ENCODE measurements at places on chromosomes 2 and 18. TPM values are rescaled to one million over a fixed set of nuclear protein-coding genes. Genes with fewer than 3 reads are reported as not detected.

- DNase-seq: no peak
Measured at GRCh38 chr18:78362198-78362597, 617.4 kb upstream of the SALL3 start.

DNA sequence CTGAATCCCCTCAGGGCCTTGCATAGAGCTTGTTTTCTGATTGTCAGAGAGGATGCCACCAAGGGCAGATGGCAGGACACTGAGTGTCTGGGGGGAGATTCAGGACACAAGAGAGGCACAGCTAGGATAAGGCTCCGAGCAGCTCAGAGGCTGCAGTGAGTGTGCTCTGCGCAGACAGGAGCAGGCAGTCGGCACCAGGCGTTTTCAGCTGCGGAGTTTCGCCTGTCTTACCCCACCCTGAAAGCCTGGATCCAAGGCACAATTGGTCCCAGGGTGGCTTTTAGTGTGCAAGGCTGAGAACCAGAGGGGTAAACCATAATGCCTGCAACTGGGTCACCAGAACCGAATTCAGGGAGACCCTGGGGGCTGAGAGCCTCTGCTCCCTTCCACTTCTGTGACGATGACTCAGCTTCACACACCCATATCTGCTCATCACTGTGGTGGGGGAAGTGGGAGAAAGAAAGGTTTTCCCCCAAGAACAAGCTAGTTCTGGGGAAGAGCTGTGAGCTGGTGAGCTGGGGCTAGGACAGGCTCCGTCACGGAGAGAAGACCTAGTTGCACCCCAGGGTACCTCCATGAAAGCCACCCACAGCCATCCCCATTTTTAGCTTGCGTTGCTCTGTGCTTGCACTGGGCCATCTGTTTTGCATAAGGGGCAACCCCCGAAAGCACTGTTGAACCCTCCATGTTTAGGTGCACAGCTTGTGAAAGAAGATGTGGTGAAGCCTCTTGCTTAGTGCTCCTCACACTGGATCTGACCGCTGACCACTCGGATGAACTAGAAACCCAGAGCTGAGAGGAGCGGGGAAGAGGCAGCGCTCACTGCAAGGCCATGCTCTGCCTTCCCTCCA, 173.7 kb downstream of the CELF4 start:
- no peak for DNase-seq

INHBB gene
- polyA plus RNA-seq: 0.11 TPM

DNA sequence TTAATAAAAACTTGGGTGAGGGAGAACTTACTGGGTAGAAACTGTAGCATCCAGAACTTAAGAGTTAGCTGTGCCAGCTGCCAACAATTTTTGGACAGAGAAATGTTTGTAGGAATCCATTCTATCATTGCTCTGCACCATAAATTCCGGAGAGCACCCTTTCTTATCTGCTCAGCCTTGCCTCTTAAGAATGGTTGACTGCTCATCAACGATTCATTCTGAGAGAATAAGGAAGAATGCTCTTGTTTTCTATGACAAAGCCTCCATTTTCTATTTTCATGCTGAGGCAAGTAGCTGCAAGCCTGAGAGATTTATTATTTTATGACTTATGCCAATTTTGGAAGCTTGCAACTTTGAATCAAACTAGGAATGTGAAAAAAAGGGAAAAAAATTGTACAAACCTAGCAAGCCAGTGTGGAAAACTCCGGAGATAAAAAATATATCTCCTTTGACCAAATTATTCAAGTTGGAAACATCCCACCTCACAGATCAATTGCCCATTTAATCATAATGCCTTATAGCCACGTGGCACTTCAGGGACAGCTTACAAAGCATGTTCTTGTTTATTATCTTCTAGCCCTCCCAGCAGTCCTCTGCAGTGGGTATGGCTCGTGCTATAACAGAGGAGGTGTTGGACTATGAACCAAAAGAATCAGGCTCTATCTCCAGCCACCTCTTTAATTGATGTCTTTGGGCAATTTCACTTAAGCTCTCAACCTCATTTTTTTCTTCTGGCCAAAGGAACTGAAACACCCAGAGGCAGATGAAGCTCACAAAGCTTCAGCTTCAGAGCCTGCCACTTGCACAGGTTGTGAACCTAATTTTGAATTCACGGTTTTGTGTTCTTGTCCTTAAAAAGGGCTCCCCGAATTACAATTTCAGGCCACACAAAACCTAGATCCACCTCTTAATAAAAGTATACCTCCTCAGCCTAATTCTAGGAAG, 40.9 kb upstream of the ATL2 start:
- DNase-seq: no peak

SERPINB12 gene
- polyA plus RNA-seq: not detected

MYOM1 gene
- 5.5 TPM for polyA plus RNA-seq

DNA sequence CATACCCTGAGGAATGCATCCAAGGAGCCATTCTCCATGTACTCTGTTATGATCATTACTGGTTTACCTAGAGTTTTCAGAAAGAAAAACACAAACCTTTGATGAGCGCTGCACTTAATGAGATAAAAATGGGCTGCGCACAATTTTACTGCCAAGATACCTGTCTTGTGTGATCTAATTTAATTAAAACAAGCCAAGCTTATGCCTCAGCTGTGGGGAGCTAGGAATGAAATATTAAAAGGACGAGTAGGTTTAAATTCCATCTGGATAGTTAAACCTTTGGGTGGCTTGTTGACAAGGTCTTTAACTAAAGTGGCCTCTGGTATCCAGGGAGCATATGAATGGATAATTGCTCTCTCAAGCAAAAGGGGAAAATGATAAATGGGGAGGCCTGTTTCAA, 135.0 kb downstream of the EPHA4 start:
- DNase-seq: no peak

SERPINB10 gene
- 0.19 TPM for polyA plus RNA-seq

GRCh38 chr2:2914252-2914651, 463.4 kb downstream of the EIPR1 start:
- DNase-seq: no peak

DNA sequence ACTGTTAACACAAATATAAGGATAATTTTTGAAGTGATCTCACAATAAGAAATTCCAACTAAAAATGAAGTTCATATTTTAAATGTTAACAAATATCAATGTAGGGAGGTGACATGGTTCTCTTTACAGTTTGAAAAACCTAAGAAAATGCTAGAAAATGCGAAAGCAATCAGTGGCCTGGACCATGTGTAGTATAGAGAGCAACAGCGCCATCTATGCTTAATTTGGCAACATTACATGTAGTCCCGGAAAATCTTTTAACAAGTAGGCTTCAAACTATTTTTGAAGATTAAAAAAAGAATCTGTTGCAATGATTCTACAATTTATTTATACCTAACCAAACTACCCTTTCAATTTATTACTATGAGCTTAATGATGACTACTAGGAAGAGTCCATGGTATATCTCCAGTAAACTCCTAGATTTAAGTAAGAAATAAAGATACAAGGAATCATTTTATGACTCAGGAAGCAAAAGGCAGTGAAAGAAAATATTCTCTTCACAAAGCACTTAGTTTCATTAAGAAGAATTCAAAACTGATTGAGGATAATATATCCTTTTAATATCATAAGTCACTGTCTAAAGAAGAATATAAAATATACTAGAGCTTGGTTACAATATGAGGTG, 33.3 kb downstream of the NDUFA10 start:
- peak; percentile 32 for DNase-seq

DNA sequence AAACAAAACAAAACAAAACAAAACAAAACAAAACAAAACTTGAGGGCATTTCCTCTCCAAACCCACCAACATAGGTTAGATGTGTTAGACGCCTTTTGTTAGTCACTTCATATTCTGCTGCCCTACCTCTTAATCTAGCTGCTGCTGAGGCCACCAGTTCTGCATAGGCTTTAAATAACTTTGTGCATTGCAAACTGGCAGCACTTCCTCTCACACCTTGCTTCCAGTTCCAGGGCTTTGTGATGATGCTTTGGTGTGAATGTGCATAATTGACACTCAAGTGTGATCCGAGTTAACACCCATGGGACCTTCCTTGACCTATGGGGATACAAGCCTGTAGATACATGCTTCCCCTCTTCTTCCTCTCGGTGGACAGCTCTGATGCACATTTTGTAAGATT, 2.3 kb upstream of the SERPINB11 start:
- DNase-seq: no peak

PIKFYVE gene
- 31.8 TPM for polyA plus RNA-seq

DNA sequence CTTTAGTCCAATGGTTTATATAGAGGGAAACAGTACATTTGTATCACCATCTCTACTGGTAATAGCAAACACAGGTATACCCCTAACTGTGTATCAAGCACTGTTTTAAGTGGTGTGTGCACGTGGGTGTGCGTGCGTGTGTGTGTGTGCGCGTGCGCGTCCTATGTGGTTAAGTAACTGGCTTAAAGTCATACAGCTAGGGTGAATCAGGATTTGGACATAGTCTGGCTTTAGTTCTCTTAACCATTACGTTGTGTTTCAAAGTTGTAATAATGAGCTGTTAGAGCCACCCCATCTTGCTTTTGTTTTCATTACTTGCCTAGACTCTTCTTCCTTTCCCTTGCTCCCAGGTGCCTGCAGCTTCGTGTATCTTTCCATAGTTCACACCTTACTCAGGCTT, 2.1 kb downstream of the HADHB start:
- no peak for DNase-seq

- no peak for DNase-seq
Measured at GRCh38 chr2:60961457-60961856, 56.1 kb upstream of the PEX13 start.

GRCh38 chr2:207765547-207765946, 4.2 kb downstream of the FZD5 start:
- DNase-seq: no peak

HYCC2 gene
- 19.8 TPM for polyA plus RNA-seq

SCLY gene
- 32.9 TPM for polyA plus RNA-seq

GRCh38 chr2:46200100-46200690, 97.0 kb upstream of the EPAS1 start:
- DNase-seq: no peak

SERPINB13 gene
- polyA plus RNA-seq: not detected

SKOR2 gene
- polyA plus RNA-seq: not detected

DNA sequence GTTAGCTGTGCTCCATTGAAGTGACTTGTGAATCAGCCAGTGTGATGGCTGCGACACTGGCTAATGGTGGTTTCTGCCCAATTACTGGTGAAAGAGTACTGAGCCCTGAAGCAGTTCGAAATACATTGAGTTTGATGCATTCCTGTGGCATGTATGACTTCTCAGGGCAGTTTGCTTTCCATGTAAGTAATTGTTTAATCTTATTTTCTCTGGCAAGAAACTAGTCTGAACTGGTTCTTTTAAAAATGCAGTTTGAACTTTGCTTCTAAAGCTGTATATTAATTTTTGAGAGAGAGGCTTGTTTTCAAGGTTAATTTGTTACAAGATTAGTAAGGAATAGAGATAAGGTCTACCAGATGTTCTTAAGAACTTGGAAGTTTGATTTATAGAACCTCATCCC, 46.7 kb downstream of the GLS start:
- no peak for DNase-seq
